ENCODE measurements at places on chromosomes 4 and X.
A peak's percentile ranks its signal among the peaks of the same experiment; 100 is the strongest.

DNA sequence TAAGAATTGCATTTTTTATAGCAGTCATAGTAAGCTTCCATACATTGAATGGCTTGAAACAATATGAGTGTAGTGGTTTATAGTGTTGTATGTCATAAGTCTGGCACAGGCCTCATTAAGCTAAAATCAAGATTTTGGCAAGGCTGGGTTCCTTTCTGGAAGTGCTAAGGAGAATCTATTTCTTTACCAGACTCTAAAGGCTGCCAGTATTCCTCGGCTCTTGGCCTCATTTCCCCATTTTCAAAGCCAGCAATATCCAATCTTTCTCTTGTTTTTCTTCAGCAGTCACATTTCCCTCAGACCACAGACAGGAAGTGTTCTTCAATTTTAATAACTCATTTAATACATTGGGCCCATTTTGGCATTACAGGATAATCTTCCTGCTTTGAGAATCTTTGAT, 1155.5 kb upstream of the PABPC4L start:
- no peak for DNase-seq

- no peak for DNase-seq
Measured at GRCh38 chr4:146522869-146523205, 1.1 kb upstream of the SLC10A7 start.

GRCh38 chr4:1090465-1091440, 22.6 kb downstream of the RNF212 start:
- DNase-seq = no peak

DNA sequence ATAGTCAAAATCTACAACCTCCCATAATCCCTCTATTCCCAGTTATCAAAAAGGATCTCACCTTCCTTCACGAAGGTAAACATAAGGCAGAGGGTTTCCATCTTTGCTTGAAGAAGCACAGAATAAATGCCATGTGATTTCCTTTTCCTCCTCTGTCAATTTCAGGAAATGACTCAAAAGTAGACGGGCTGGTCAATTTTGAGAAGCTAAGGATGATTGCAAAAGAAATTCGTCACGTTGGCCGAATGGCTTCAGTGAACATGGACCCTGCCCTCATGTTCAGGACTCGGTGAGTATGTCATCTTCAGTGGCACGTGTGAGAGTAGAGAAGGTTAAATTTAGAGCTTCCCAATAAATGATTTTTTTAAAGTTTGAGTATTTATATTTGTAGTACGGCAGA, 240.2 kb downstream of the RAPGEF2 start:
- no peak for DNase-seq

GRCh38 chr4:173498023-173498422, 32.0 kb downstream of the HAND2 start:
- DNase-seq = no peak

DNA sequence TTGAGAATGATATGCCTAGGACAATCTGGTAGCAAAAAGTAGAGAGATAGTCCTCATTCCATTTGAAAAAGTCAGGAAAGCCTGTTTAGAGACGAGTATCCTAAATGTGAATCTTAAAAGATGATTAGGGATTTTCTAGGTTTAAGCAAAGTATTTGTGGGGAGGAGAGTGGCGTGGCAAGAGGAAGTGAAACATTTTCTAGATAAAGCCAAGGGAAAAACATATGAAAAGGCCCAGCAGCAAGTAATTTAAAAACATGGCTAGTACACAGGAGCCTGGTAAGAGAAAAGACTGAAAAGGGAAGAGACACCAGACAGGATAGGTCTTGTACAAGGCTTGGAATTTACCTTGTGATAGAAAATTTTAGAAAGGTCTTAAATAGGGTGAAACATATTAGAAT, 45.9 kb downstream of the CORIN start:
- DNase-seq = no peak

DNA sequence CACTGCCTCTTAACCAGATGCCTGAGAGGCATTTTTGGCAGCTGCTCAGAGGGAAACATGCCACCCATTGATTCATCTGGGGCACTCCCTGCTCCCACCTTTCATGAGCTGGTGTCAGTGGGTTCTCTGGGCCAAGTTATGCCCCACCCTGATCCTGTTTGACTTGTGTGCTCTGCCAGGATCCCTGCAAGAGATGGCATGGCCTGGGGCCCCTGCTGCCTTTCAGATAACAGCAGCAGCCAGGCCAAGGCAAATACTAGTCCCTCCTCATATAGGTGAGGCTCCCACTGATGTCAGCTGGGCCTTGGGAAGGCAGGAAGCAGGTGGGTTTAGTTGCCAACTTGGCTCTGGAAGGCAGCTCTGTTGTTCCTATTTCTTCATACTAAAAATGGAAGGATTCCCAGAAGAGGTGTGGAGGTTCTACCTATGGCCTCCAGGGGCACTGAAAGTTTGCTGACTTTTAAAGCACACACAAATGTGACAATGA, 192.9 kb upstream of the RBPJ start:
- DNase-seq = no peak

GRCh38 chr4:111228396-111228795, 605.5 kb upstream of the PITX2 start:
- DNase-seq = no peak

- no peak for DNase-seq
Measured at GRCh38 chr4:110970642-110971041, 347.8 kb upstream of the PITX2 start.

- no peak for DNase-seq
Measured at GRCh38 chr4:87025614-87026041, 90.8 kb downstream of the AFF1 start.

GRCh38 chrX:108022491-108023089, 22.3 kb upstream of the VSIG1 start:
- DNase-seq = no peak

DNA sequence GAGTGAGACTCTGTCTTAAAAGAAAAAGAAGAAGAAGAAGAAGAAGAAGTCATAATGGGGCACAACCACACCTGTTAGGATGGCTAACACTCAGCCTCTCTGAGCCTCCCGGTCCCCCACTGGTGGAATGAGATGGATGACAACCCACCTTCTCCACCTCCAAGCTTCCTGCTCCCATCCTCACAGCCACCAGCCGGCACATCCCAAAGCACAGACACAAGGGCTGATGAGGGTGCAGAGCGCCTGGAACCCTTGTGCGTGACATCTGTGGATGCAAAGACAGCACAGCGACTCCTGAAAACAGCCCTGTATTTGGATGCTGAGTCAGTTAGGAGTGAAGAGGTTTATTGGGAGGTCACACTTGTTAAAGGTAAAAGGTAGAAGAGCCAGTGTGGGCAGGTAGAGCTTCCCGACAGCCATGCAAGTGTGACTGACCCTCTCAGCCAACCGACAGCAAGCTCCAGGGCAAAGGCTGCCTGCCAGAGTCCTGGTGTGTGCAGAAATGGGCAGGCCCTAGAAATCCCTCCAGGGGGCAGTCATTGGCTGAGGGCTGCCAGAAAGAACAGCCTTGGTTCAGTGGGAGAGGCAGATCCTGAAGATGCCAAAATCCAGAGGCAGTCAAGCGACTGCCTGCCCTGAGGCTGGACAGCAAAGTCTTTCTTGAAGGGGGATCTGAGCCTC, 26.6 kb upstream of the MAN2B2 start:
- DNase-seq = no peak

- DNase-seq = no peak
Measured at GRCh38 chr4:102799816-102800215, 27.5 kb downstream of the UBE2D3 start.

DNA sequence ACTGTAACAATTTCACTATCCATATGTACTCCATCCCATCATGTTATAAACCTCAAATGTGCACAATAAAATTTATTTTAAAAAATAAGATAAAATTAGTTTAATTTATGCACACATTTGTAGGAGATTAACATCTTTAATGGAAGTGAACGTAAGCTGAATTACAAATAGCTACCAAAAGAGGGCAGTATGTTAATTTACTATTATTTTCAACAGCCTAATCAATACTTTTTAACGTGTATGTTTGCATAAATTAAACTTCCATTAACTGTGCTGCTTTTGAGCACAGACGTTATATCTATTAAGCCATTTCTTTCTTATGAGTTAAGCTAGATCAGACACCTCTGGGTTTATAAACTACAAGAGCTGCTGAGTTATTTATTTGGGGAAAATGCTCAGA, 56.5 kb upstream of the PHKA2 start:
- DNase-seq = no peak

- peak; percentile 21 for DNase-seq
Measured at GRCh38 chrX:77899081-77899828, at the start of gene COX7B. Gene COX7B (plus strand): TSS chrX:77899468. CDS start chrX:77899554, 86 bp downstream.

DNA sequence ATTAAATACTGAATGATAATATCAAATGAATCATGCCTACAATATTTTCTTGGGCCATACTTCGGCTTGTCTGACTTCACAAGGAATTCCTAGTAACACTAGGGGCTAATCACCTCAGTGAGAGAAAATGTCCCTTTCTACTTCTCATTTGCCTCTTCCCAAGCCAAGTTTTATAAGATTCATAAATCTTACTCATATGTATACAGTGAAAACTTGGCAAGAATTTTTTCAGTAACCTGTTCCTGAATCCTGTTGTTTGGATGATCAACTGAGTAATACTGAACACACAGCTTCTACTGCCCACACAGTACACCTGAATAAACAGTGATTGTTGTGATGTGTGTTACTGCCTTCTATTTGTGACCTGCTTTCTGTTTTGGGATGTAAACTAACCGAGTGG, 16.5 kb downstream of the TMPRSS11E start:
- no peak for DNase-seq

- DNase-seq = no peak
Measured at GRCh38 chr4:51894059-51894645, 51.2 kb downstream of the DCUN1D4 start.

DNA sequence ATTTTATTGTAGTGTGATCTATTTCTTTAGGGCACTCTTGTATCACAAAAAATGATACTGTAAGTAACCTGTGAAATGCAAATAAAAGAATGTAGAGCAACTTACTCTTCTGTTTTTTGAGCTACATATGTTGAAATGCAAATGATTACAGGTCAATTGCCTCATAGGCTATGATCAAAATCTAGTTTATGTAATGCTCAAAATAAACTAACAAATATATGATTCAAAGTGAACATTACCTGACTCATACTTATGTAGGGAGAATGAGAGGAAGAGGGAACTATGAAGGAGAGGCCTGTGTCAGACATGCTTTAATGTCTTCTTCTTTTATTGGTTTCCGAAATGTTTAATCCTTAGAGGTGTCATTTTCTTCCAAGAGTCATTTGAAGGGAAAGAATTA, 5.0 kb upstream of the RPS6KA3 start:
- no peak for DNase-seq

GRCh38 chr4:138724530-138724929, 291.1 kb upstream of the NOCT start:
- no peak for DNase-seq

DNA sequence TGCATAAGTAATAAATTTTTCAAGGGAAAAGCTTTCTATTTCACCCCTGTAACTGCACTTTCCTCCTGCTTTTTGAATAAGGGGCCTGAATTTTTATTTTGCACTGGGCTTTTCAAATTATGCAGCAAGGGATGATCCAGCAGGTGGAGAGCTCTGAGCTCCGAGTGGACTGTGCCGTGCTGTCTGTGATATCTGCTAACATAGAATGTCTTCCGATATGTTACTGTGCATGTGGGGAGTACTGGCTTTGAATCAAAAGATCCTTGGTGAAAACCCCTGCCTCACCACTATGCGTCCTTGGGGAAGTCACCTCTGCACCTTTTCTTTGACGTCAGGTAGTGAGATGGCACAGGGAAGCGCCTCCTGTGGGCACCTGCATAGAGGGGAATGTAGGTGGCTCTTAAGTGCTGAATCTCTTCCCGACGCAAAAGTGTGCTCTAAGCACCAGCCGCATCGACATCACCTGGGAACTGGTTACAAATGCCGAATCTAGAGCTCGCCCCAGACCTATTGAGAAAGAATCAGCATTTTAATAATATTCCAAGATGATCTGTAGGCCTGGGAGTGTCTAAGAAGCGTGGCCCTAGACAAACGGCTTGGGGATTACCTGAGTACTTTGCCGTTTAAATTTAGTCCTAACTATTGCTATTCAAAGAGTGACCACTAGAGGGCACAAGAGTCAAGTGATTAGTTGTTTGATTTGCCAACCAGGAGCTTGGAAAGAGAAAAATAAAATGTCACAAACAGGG, 19.2 kb upstream of the WFS1 start:
- no peak for DNase-seq

DNA sequence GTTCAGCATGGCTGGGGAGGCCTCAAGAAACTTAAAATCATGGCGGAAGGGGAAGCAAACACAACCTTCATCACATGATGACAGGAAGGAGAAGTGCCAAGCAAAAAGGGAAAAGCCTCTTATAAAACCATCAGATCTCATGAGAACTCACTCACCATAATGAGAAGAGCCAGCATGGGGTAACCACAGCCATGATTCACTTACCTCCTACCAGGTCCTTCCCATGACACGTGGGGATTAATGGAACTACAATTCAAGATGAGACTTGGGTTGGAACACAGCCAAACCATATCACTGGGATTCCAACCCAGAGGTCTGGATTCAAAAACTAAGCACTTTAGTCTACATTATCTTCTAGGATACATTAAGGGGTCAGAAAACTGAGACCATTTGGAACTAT, 609.6 kb upstream of the SPANXN1 start:
- no peak for DNase-seq

- no peak for DNase-seq
Measured at GRCh38 chr4:8675383-8675782, 82.8 kb downstream of the CPZ start.

GRCh38 chrX:111181951-111182350, 86.0 kb downstream of the PAK3 start:
- no peak for DNase-seq

GRCh38 chrX:65600106-65600505, 65.5 kb upstream of the LAS1L start:
- no peak for DNase-seq

DNA sequence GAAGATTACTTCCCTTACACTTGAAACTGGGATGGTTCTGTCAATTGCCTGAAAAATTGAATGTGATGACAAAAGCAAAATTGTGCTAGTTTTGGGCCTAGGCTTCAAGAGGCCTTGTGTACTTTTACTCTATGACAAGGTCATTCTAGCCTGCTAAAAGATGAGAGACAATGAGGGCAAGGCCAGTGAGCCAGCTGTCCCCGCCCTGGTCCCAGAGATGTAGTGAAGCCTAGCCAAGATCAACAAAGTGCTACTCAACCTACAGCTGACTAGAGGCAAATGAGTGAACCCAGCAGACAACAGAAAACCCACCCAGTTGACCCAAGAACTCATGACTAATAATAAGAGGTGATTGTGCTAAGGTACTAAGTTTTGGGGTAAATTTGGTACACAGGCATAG, 248.7 kb downstream of the IL15 start:
- DNase-seq = no peak

- DNase-seq = no peak
Measured at GRCh38 chrX:129773649-129774458, 5.9 kb upstream of the SASH3 start.

DNA sequence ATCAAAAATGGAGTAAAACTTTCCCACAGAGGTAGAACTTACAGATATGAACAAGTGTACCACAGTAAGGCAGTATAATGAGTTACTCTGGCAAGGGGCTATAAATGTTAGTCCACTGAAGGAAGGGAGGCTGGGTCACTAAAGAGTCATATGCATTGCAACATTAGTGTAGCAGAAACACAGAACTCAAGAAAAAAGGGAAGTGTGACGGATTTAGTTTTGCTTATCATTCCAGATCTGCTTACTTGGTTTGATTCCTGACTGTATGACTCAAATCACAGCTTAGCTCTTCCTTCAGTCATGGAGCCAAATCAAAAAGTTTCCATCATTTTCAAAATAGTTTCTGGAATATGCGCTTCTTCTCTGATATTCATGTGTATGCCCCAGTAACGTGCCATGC, 148.7 kb downstream of the FSTL5 start:
- DNase-seq = no peak

- no peak for DNase-seq
Measured at GRCh38 chr4:25131926-25132325, 28.3 kb downstream of the SEPSECS start.

- DNase-seq = no peak
Measured at GRCh38 chr4:102503831-102504786, 3.0 kb downstream of the NFKB1 start.
